ENCODE measurements at places on chromosomes 6 and 20.
A peak's percentile ranks its signal among the peaks of the same experiment; 100 is the strongest.

GRCh38 chr20:32832664-32833063 is 12.9 kb downstream of the MAPRE1 start:
- DNase-seq, result no peak

GRCh38 chr20:9495701-9496100 is 18.7 kb upstream of the LAMP5 start:
- no peak for DNase-seq

GRCh38 chr6:89346433-89346832 is 6.1 kb downstream of the UBE2J1 start:
- DNase-seq, result no peak

- no peak for DNase-seq
These were observed 104.9 kb downstream of the SNX5 start for GRCh38 chr20:17863577-17864292.

- DNase-seq, result no peak
These were observed 100.8 kb upstream of the GPR6 start for GRCh38 chr6:109877028-109878004.

DNA sequence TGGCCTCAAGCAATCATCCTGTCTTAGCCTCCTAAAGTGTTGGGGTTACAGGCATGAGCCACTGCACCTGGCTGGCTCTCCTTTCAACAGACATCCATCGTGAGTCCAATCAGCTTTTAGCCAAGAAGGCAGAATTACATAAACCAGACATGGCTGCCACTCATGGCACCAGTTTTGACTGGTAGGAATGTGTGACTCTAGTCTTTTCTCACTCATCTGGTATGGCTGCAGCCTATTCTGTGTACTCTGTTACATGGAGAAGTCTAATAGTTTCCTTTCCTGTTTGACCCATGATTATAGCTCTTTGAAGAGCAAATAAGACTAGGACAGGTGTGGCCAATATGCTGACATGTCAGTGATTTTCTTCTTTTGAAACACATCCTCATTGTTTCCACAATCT is 27.0 kb upstream of the RNF144B start:
- DNase-seq, result no peak

GRCh38 chr20:58772786-58773185 is 77.9 kb downstream of the GNAS-AS1 start:
- no peak for DNase-seq

DNA sequence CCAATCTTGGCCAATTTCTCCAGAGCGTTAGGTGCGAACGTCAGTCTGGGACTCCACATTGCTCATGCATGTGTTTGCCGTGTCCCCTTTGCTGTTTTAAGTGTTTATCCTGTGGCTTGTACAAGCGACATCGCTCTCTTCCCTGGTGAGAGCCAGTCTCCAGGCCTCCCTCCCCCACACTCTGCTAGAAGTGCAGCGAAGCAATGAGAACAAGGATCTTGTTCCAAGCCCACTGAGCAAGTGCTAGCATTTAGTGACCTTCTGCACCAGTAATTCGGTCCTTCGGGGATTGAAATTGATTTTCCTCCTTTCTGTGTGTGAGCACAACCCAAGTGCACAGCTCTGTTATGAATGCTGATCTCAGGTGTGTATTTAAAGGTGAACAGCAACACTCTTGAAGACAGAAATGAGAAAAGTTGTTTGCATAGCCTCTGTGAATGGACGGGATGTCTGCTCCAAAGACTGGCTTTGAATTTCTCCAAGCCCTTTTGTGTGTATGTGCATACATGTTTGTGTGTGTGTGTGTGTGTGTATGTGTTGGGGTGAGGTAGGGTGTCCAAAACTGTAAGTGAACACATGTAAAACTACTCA is 29.0 kb downstream of the CD83 start:
- no peak for DNase-seq

DNA sequence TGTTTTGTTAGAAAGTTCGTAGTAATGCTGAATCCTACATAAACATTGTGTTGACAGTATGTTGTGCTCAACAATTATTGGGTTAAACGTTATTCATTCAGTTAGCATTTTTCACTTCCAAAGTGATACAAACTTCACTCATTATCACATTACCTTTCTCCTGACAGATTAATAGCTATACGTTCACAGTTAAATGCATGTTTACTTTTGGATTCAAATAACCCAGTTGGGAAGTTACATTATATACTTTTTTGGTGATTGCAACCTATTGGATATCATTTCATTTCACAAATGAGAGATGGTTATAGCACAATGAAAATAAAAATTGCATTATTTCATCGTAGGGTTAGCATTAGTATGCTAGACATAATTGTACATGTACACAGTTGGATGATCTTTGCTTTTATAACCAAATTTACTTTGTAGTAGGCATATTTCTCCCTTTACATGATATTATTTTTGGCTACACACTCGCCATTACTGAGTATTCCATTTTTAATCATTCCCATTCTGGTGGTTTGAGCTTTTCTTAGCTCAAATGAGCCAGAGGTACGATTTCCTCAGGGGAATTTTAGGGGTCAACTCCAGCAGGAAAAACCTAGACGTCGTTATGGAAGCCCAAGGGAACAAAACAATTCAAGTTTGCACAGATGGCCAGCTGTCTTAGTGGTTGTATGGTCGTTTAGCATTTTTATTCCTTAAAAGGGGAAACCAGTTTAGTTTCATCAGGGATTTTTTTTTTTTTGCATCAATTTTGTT is 2.1 kb upstream of the HIVEP1 start:
- no peak for DNase-seq

- no peak for DNase-seq
These were observed 173.7 kb upstream of the LRFN2 start for GRCh38 chr6:40760887-40761286.

GRCh38 chr6:34239500-34239825 is 2.8 kb downstream of the HMGA1 start:
- no peak for DNase-seq

DNA sequence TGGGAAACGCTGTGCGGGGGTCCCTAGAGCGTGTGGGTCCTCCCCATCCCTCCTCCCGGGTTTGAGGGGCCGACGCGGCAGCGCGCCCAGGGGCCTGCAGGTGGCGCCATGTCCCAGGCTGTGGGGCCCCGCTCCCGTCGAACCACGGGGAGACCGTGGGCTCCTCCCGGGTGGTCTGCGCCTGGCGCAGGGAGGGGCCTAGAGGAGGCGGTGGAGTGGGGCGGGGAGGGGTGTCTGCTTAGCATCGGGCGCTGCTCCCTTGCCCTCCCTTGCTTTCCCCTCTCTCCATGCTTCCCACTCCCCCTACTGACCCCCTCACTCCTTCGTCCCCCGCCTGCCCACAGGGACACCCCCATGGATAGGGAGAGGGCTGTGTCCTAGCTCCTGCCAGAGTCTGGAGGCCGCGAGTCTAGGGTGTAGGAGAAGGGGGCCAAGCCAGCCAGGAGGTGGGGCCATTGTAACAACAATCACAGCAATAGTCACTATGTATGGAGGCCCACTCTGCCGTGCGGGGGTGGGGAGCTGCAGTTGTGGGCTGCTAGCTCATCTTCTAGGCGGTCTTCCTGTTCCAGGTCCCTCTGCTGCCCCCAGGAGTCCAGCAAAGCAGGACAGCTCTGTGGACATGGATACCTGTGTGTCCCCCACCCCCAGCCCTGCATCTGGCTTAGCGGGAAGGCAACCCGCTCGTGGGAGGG is 51.7 kb downstream of the CHMP4B start:
- no peak for DNase-seq

- no peak for DNase-seq
These were observed 40.9 kb downstream of the DOP1A start for GRCh38 chr6:83108378-83108777.

DNA sequence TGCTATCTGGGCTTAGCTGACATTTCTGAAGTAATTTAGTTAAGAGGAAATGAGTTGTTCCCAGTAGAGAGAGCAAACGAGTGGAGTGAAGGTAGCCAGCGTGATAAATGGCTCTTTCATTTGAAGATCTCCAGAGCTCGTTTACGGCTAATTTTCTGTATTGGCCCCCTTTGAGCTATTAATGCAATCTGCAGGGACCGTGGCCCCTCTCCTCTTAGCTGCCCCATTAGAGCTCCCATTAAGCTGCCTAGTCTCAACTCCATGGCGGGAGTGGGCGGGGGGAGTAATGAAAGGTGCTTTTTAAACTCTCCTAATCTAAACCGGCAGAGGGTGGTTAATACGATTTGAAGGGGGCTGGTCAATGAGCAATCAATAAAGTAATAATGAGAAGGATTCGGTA is 12.5 kb downstream of the TFAP2B start:
- DNase-seq, result no peak

GRCh38 chr20:48805286-48805685 is 22.5 kb downstream of the PREX1 start:
- DNase-seq, result no peak

GRCh38 chr6:33093855-33094254 is 18.1 kb downstream of the HLA-DPB1 start:
- no peak for DNase-seq

GRCh38 chr20:32474009-32474716 is 111.0 kb downstream of the NOL4L start:
- DNase-seq, result no peak

- DNase-seq, result no peak
These were observed at the start of gene SPO11 for GRCh38 chr20:57329608-57330221. TSS of gene SPO11 (plus strand) at chr20:57329803. CDS start at chr20:57329868, 65 bp downstream.

DNA sequence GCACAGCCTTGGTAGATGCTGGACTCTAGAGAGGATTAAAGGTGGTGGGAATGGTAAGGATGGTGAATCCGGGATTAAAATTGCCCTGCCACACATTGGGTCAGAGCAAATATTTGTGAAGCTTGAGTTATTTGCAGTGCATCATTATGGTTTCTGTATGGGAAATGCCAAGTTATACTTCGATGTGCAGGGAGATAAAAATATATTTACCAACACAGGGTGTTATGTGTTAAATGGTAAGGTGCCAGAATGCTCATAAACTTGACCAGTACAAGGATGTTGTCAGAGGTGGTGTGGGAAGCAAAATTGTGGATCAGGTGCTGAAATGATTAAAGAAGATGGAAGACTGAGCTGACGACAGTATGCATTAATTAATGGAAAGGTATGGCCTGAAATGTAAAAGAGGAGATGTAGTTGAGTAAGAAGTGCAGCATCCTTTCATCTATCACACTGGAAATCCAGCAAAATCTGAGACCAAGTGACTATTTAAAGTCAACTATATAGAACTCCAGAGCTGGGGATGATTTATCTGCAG is 262.3 kb downstream of the ADGB start:
- DNase-seq, result no peak

DNA sequence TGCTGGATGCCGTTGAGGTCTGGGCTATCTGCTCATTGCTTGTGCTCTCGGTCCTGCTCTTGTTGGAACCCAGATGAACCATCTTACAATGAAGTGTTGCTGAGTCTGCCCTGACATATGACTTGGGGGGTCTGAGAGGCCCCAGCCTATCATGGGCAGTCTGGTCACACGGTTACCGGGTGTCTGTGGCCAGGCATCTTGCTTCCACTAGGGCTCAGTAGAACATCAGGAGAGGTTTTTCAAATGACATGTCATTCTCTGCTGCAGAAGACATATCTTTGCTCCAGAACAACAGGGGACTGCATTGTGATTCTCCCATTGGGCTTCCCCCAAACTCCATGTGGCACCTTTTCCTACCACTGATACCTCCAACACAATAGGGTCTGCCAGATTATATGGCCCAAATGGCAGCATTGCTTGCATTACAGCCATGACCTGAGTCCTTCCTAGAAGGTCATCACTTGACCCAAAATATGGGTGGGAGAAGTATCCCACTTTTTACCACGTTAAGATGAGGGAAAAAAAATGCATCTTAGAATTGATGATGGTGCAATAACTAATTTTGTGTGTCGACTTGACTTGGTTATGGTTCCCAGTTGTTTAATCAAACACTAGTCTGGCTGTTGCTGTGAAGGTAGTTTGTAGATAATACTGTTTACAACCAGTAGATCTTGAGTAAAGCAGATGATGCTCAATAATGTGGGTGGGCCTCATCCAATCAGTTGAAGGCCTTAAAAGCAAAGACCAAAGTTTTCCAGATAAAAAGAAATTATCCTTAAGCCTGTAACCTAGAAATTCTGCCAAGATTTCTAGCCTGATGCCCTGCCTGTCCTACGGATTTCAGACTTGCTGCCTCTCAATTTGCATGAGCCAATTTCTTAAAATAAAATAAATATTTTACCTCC is 241.0 kb downstream of the QKI start:
- DNase-seq, result no peak

DNA sequence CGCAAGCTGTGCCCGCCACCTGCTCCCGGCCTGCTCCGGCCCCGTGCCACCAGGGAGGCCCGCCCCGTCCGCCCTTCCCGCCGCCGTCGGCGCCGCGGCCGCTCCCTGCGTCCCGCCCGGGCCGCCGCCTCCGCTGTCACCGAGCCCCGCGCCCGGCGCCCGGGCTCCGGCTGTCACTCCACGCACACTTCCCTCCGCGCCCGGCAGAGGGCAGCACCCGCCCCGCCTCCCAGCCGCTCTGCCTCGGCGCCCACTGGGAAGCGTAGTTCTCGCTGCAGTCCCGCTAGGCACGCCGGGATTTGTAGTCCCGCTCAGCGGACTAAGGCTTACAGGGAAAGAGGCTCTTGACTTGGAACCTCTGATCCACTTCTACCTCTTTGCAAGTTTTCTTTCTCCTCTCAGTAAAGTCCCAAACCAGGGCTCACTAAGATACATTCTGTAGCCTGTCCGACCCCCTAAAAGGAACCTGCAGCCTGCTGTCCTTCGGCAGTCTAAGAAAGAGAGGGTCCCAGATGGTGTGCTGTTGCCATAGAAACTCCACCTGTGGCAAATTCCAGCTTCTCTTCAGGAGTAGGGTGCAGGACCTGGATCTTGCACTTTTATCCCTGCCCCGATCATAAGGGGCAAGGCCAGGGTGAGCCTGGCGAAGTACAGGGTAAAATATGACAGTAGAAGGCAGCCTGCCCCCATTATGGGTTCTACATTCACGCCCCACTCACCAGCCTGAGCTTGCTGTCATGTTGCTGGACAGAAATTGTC is at the start of gene TFEB:
TFEB (minus strand) TSS at position 182 of the 759 bp plus-strand sequence. CDS start 44,395 bp downstream, outside the sequence.
- DNase-seq, result no peak

- no peak for DNase-seq
These were observed 451.8 kb downstream of the CD83 start for GRCh38 chr6:14569394-14569793.

GRCh38 chr20:58019850-58020625 is 208.4 kb downstream of the ANKRD60 start:
- no peak for DNase-seq

GRCh38 chr20:56222945-56223344 is 25.6 kb upstream of the MC3R start:
- DNase-seq, result no peak

GRCh38 chr6:154113392-154113791 is 74.4 kb downstream of the OPRM1 start:
- peak; percentile 50 for DNase-seq

- DNase-seq, result no peak
These were observed 142.1 kb downstream of the MYB start for GRCh38 chr6:135323202-135323668.

DNA sequence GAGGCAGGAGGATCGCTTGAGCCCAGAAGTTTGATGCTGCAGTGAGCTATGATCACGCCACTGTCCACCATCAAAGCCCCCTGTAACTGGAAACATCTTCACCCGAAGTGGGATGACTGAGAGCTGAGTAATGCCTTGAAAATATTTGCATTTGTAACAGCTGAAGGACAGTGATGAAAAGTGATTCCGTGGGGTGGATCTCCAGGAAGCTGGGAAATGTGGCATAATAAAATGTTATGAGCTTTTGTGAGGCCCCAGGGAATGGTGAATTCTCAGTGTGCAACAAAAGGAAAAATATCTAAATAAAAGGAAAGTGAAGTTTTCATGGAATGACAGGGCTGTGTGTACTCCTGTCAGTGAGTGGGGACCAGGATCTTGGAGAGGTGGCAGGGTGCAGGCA is 92.0 kb downstream of the JAG1 start:
- DNase-seq, result no peak
